ENCODE measurements at places on chromosomes 11 and 22.
A peak's percentile ranks its signal among the peaks of the same experiment; 100 is the strongest.

DNA sequence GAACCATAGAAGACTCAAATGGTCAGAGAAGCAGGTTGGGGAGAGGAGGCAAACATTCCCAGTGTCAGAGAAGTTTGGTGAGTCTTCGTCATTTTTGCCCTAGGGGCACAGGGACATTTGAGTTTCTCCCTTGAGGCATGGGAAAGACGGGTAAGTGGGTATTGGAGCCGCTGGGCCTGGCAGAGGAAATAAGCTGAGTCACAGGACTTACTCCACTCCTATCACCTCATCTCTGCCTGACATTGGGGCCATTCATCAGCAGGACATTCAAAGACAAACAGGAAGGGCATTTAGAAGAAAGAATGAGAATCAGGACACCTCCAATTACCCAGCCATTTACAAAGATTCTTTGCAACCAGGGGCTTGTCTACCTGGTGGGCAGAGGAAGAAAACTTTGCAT, 100.7 kb upstream of the SEZ6L start:
- DNase-seq = no peak

- no peak for DNase-seq
These were observed 13.0 kb upstream of the SLC39A13 start for GRCh38 chr11:47395223-47396048.

GRCh38 chr11:64489831-64490441, 101.1 kb upstream of the SLC22A12 start:
- no peak for DNase-seq

DNA sequence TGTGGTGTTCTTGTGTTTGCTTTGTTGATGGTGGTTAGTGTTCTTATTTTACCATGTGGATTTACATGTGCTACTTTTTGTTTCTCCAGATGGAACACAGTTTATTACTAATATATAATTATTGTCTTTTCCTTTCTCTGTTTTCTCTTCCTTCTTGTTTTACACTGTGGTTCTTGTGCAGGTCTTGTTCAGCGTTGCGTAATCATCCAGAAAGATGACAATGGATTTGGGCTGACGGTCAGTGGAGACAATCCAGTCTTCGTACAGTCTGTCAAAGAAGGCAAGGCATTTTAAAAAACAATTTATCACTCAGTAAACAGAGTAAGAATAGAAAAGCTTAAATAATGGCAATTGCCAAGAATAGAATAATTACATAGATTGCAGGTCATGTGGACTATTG, 84.4 kb downstream of the ARHGEF12 start:
- DNase-seq = no peak

DNA sequence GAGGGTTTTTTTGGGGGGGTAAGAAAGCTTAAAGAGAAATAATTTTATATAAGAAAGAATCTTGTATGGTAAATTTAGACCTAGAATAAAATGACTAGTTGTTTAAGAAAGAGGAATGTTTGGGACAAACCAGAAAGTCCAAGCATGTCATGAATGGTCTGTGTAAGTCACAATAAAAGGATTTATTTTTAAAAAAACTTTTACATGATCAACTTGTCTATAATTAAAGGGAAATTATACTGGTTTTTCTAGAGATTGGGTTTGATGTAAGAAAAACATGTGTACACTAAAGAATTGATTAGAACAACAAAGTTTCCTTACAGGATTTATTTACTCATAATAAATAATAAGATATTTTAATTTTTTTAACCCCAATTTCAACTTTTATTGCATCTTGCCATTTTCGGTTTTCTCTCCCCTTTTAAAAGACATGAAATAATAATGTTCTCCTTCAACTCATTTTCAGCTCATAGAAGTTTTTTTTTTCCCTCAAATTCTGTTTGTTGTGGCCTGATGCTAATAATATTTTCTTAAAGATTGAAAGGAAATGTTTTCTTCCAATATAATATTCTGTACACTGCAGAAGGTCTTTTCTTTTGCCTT, 35.4 kb upstream of the INCENP start:
- DNase-seq = no peak

GRCh38 chr11:75762885-75763284, 5.7 kb upstream of the DGAT2 start:
- DNase-seq = no peak

DNA sequence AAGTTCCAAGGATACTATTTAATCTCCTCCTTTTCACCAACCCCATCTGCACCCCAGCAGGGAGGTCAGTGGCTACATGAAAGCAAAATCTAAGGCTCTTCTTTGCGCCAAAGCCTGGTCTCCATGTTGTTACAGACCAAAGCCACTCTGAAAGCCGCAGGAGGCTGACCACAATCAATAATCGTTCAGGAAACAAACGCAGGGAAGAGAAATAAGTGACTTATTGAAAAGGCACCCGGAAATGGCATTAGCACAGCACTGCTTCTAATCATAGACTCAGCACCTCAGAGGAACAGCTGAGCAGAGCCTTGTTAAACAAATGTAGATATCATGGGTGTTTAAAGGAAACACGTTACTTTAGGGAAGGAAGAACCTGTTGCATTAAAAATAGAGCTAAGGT, 183.9 kb downstream of the KIRREL3 start:
- DNase-seq = no peak

- no peak for DNase-seq
These were observed 40.6 kb downstream of the CD44 start for GRCh38 chr11:35179466-35180135.

- no peak for DNase-seq
These were observed 20.6 kb upstream of the SYT7 start for GRCh38 chr11:61601512-61601911.

- peak; percentile 4 for DNase-seq
These were observed 74.9 kb upstream of the RAG2 start for GRCh38 chr11:36672815-36673450.

DNA sequence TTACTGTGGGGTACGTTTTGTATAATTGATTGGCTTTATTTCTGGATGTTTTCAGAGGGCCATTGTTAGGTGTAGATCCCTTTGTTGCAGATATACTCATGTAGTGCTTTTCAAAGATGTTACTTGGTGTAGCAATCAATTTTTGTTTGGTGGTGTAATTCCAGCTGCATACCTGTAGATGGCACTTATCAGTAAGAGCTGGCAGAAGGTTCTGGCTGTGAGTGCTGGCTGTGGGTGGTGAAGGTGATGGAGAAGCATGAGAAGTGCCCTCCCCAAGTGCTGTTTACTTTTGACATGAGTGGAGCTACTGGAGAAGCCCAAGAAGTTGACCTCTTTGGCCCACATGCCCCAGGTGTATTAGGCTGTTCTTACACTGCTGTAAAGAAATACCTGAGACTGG, 1074.9 kb downstream of the FAM181B start:
- peak; percentile 4 for DNase-seq

GRCh38 chr11:6648501-6648900, 7.1 kb downstream of the DCHS1 start:
- DNase-seq = no peak

DNA sequence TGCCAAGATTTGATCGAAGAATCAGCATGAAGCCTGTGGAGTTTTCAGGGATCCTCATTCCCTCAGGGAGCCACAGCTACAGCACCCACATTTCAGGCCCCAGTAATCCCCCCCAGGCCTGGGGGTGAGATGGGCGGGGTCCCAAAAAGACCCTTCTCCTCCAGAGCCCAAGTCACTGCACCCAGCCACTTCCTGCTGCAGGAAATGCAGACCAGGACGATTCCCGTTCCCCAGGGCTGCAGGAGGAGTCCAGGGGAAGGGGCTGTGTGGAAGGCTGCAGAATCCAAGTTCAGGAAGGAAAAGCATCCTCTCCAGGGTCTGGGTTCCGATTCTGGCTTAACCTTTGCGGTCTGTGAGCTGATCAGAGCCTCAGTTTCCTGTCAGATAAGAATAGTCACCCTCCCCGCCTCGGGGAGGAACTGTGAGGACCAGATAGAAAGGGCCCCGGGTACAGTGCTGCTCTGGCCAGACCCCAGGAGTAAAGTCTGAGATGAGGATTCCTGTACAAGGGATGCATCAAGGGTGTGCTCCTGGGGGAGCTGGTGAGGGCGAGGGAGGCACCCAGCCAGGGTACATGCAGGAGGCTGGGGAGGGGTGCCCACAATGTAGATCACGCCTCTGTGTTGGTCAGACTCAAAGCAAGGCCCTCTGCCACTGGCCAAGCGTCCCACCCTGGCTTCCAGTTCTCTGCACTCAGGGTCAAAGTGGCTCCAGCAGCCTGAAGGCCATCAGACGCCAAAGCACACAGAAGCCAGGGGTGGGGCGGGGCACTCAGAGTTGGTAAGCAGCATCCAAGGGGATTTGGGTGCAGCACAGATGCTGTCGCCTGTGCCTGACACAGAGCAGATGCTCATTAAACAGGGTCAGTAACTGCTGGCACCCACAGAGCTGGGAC, 30.1 kb upstream of the TP53I11 start:
- no peak for DNase-seq

- no peak for DNase-seq
These were observed 131.4 kb downstream of the PKNOX2 start for GRCh38 chr11:125295931-125296330.

- no peak for DNase-seq
These were observed 195 bp upstream of the CREB3L1 start for GRCh38 chr11:46277313-46277621.

DNA sequence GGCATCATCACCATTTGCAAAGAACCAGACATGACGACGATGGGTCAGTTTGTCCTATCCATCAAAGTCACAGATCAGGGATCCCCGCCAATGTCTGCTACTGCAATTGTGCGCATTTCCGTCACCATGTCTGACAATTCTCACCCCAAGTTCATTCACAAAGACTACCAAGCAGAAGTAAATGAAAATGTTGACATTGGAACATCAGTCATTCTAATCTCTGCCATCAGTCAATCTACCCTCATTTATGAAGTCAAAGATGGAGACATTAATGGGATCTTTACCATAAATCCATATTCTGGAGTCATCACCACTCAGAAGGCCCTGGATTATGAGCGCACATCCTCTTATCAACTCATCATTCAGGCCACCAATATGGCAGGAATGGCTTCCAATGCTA, 171.6 kb upstream of the MTNR1B start:
- DNase-seq = no peak

DNA sequence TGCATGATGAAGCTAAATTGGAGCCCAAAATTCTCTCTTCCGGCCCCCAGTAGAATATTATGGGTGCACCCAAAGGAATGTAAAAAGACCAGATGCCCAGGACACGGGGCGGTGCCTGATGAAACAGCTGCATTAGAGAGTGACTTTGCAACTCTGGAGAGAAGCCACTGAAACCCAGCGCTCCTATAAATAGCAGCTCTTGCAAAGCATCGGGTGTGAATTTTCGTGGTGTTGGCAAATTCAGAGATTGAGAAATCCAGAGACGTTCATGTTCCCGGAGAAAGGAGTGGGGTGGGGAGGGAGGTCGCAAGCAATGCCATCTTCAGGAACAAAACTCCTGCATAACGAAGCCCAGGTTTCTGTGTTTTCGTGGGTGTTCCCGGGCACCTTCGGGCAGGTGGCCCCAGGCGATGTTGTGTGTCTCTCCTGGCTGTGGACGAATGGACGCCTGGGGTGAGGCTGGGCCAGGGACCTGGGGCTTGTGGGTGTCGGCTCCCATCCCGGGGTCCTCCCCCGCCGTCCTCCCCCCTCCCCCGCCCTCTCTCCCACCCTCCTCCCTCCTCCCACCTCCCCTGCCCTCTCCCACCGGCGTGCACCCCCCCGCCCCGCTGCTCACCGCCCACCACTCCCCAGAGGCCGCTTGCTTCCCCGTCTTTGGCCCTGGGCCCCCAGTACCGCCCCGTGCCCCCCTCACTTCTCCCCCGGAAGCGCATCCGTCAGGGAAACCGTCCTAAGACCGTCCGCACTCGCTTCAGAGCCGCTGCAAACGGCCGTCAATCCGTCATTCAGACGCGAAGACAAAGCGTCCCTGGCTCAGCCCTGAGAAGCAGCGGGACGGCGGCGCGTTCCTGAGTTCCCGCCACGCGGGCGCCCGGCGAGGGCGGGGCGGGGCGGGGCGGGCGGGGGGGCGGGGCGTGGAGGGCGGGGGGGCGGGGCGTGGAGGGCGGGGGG, 26.7 kb upstream of the TOLLIP start:
- no peak for DNase-seq

DNA sequence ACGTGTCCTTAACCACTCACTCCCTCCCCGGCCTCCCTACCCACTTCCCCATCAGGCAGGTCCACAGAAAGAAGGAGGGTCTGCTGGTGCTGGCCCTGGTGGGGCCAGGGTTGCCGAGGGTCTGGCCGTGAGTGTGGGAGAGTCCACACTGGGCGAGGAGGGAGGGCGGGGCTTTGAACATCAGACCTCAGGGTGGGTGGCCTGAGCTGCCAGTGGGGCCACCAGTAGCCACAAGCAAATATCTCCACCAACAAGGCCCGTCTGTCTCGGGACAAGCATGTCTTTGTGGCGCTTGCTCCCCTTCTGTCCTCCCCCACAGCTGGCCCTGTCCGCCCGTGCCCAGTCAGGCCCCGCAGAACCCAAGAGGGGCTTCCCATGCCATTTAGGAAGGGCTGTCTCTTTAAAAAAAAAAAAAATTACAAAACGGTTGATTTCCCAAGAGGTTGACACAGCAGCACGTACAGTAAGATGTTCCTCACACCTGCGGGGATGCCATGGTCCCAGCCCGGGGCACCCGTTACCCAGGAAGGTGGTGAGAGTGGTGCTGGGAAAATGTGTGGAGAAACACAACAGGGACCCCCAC, 17.7 kb upstream of the TALDO1 start:
- DNase-seq = no peak

GRCh38 chr11:45895553-45896259, 10.3 kb downstream of the MAPK8IP1 start:
- no peak for DNase-seq

- DNase-seq = no peak
These were observed 367.0 kb upstream of the CADM1 start for GRCh38 chr11:115871161-115871760.

- DNase-seq = no peak
These were observed 16.5 kb upstream of the NUCB2 start for GRCh38 chr11:17260020-17260419.

DNA sequence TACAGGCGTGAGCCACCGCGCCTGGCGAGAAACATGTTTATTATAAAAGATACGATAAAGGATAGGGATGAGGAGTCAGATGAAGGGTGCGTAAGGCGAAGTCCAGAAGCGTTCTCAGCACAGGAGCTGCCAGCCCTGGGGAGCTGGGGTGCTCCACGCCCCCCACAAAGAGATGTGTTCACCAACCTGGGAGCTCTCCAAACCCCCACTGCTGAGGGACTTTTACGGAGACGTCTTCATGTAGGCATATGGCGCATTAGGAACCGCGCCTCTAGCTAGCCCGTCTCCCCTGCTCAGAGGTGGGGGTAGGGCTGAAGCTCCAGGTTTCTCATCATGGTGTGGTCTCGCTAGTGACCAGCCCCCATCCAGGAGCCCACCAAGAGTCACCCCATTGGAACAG, 8.4 kb upstream of the ZBED4 start:
- DNase-seq = no peak

Data from GM12864 (cell line).